ENCODE measurements at places on chromosomes 2 and 18.

DNA sequence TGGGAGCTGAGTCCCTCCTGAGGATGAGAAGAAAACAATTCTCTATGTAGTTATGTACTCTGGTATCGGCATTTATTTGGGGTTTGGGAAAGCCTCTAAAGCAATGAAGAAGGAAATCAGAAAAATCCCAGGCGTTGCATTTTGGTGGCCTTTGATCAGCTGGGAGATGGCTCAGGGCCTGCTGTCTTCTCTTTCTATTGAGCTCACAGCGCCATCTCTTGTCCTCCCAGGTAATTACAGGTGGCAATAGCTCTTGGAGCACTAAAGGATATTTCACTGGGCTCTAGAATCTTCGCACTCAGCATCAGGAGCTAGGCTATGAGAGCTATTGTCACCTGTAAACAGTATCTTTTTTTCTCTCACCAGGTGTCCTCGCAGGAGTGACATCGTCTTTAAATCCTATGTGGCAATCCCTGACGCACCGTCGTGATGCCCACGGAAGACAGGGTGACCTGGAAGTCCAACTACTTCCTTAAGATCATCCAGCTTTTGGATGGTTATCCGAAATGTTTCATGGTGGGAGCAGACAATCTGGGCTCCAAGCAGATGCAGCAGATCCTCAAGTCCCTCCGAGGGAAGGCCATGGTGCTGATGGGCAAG is 76.1 kb upstream of the PMAIP1 start:
- peak; percentile 62 for DNase-seq

GRCh38 chr18:50192995-50193795 is 1.8 kb downstream of the MYO5B start:
- DNase-seq: peak; percentile 57

DNA sequence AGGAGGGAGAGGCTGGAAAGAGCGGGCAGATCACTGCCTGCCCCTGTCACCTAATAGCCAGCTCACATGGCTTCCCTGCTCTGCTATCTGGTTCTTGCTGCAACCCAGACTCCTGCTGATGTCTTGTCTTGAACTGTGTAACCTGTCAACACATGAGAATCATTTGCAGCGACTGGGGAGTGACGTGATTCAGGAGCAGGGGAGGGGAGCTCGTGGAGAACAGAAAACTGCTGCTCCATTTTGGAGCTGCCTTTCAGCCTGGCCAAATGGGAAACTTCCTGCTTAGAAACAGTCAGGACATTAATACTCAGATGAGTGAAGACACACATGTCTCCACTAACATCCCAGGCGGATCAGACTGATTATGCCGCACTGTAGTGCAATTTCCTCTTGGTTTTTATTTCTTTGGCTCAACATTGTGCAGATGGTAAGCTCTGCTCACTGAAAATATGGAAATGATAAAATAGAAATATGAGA is 38.1 kb downstream of the RPL37A start:
- DNase-seq: no peak

- DNase-seq: no peak
Measured at GRCh38 chr2:15242936-15243461, 318.1 kb downstream of the NBAS start.

DNA sequence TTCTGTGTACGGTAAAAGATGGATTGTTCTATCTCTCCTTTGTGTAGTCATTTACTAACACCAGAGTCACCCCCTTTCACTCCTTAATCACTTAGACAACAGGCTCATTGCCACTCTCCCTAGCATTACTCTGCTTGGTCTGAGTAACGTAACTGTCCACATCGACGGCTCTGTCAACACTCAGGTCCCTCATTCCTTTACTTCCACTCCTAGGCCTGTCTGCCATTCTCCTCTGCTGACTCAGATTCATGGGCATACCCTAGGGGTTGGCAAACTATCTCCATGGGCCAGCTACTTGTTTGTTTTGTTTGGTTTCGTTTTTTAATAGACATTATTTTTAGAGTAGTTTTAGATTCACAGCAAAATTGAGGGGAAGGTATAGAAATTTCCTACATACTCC is 243.9 kb downstream of the NR4A2 start:
- no peak for DNase-seq

DNA sequence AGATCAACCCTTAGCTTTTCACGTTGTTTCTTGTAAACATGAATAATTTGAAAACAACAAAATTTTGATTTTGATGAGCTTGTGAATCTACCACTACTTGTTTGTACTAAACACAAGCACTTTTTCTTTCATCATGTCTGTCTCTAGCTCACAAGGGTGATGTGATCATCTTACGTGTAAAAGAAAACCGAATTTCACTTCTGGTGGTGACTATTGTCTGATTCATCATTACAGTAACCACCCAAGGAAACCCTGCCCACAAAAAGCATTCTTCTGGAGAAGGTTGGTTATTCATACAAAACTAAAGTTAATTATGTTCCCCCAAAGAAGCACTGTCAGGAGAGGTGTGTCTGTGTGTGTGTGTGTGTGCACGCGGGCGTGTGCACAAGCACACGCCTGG is 285.4 kb downstream of the ZNF516 start:
- peak; percentile 90 for DNase-seq

GRCh38 chr2:227360351-227360750 is 18.8 kb downstream of the TM4SF20 start:
- DNase-seq: no peak

GRCh38 chr18:74929110-74929509 is 279.8 kb downstream of the PTGR3 start:
- DNase-seq: no peak

DNA sequence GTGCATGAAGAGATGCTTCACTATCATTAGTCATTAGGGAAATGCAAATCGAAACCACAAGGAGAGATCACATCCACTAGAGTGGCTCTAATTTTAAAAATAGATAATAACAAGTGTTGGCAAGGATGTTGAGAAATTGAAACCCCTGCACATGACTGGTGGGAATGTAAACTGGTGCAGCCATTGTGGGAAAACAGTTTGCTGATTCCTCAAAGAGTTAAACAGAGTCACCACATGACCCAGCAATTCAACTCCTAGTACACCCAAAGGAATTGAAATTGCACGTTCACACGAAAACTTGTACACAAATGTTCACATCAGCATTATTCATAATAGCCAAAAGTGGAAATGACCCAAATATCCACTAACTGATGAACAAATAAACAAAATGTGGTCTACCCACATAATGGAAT is 179.5 kb downstream of the BCL2 start:
- no peak for DNase-seq

GRCh38 chr2:143717053-143717452 is 587.8 kb downstream of the ARHGAP15 start:
- no peak for DNase-seq

- peak; percentile 32 for DNase-seq
Measured at GRCh38 chr2:238376884-238377391, 49.8 kb upstream of the ASB1 start.

GRCh38 chr18:37378336-37379010 is 187.1 kb downstream of the CELF4 start:
- no peak for DNase-seq

DNA sequence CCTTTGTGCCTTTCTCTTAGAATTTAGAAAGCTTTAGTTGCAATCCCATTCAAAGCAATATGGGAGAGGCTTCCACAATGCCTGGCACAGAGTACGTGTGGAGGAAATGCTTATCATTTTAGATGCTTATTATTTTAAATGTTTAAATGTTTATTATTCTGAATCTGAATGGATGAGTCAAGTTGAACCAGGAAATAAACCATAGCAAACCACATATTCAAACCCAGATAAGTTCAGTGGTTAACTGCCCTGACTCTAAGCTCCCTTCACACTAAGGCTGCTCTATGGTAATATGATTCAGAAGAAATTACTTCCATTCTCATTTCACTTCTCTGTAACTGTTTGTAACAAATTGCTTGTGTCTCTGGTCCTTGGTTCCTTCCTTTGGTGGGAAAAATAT is 5.2 kb upstream of the PPP4R1 start:
- peak; percentile 47 for DNase-seq

DNA sequence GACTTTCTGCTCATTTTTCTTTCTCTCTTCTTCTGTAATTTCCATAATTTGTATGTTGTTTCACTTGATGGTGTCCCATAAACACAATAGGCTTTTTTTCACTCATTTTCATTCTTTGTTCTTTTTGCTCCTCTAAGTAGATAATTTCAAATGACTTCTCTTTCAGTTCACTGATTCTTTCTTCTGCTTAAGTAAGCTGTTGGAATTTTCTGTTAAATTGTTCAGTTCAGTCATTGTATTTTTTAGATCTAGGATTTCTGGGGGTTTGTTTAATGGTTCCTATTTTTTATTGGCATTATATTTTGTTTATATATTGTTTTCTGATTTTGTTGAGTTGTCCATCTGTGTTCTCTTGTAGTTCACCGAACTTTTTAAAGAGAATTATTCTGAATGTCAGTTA is 19.5 kb downstream of the SP140L start:
- DNase-seq: no peak

DNA sequence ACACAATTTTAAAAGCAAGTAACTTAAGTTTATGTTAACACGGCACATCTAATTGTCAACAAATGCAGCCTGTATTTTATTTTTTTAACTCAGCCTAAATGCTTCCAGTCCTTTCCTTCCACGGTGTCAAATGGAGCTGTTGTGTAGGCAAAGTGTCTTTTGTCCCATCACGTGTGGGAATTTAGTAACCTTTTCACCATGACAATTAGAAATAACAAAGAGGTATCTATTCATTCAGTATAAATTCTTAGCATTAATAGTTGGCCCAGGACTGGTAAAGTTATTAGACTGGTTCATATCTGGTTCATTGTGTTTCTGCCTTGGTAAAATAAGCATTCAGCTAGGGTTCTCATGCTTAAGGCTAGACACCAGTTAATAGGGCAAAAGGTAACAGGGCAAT is 47.9 kb downstream of the FRZB start:
- no peak for DNase-seq

DNA sequence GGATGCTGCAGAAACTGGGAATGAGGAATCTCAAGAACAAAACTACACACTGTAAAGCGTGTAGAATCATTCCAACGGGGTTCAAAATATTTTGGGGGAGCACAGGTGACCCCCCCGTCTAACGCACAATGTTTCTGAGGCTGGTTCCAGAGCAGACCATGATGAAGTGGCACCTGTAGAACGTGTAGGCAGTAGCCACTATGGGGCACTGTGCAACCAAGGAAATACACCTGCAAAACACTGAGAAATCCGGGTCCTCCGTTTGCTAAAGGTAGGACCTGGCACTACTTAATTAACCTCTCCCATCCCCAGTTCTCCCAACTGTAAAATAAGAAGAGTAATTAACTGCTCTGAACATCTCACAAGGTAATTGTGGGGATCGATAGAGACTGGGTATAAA is 22.6 kb downstream of the ST6GAL2 start:
- no peak for DNase-seq

- no peak for DNase-seq
Measured at GRCh38 chr18:61703508-61703907, 189.3 kb downstream of the RNF152 start.

- DNase-seq: no peak
Measured at GRCh38 chr18:49464718-49465598, 4.5 kb upstream of the DYM start.

- no peak for DNase-seq
Measured at GRCh38 chr2:214782671-214783070, 26.8 kb downstream of the BARD1 start.

GRCh38 chr18:44759925-44760342 is 79.2 kb downstream of the SETBP1 start:
- no peak for DNase-seq

- DNase-seq: no peak
Measured at GRCh38 chr18:52353589-52353988, 13.6 kb downstream of the DCC start.

DNA sequence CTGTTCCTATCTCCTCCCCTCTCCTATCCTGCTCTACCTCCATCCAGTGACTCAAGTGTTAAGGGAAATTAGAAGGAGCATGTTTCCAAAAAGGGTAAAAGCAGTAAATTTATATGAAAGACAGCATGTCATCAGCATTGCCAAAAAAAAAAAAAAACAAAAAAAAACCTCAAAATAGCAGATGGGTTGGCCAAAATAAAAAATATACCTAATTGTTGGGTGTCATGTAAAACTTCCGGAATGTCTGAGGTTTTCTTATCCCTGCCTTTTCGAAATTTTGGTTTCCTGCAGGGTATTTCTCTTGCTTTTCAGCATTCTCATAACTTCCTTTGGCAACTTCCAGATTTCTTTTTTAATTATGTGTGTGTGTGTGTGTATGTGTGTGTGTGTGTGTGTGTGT is 241.6 kb upstream of the FN1 start:
- DNase-seq: no peak

DNA sequence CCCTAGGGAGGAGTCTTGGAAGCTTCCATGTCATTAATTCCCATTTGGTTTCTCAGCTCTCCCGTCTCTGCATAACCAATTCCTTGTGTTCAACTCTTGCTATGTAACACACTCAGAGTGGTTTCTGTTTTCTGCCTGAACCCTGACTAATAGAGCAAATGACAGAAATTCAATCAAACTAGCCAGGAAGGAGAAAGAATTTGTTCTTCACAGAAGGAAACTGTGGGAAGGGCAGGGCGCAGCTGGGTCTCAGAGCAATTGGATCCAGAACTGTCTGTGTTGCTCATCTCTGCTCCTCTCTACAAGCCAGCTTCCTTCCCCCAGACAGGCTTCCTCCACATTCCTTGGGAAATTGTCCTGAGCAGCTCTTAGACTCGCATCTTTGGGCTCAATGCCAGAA is 269.8 kb downstream of the TNS1 start:
- no peak for DNase-seq

- DNase-seq: no peak
Measured at GRCh38 chr2:33500177-33500576, 23.7 kb downstream of the RASGRP3 start.

GRCh38 chr2:190537765-190538164 is 3.2 kb upstream of the NEMP2 start:
- DNase-seq: peak; percentile 46

- DNase-seq: peak; percentile 21
Measured at GRCh38 chr2:100416935-100417710, at the start of gene CHST10. Gene CHST10 (minus strand): TSS chr2:100417668. CDS start chr2:100406675, 10,993 bp downstream.

- peak; percentile 28 for DNase-seq
Measured at GRCh38 chr18:28960146-28960545, 783.2 kb upstream of the CDH2 start.

DNA sequence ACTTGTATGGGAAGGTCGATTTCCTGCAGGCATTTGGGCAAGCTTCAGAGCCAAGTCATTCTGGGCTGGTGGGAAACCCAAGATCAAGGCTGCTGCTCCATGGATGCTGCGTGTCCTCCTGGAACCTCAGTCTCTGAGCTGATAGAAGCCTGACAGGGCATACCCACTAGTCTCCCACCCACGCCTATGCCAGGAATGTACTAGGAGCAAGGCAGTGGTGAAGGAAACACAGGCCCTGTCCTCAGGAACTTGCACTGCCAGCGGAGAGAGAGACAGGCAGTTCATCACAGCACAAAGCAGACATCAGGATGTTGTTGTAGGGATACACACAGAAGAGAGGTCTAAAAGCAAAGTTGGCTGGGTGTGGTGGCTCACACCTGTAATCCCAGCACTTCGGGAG is 84.2 kb downstream of the PLB1 start:
- no peak for DNase-seq

DNA sequence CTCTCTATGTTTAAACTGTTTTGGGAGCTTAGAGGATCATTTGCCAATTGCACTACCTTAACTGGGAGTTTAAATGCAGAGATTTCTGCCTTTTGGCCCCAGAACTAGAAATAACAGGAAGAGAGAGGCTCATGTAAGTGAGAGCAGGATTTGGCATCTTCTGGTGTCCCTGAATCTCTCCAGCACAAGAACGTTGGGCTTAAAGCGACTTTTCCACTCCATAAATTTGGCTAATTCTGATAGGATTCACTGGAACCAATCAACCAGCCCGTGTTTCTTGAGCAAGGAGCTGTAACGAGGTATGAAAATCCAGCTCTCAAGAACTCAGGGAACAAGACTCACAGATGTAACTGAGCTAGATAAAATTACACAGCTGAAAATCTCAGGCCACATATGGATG is 181.0 kb downstream of the C1D start:
- no peak for DNase-seq

- DNase-seq: no peak
Measured at GRCh38 chr18:31445908-31446307, 1.6 kb upstream of the DSG3 start.
